Mesendoderm (in vitro differentiated cells): ENCODE measurements at places on chromosomes 3 and 15.

DNA sequence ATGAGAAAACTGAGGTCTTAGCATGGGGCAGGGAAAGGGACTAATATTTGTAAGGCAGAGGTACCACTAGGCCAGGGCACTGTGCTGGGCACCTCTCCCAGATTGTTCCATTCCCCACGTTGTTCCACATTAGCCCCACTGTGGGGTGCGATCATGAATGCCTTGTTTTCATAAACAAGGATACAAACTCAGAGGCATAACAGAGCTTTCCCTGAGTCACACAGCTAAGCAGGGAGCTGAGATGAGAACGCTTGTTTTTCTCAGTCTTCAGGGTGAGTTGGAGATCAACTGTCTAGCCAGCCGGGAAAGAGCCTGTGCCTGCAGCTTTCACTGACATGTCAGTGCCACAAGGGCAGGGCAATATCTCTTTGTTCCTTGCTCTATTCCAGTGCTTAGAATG, 47.9 kb upstream of the ITGA11 start:
- no peak for DNase-seq

- DNase-seq = peak; percentile 26
These were observed 45.9 kb upstream of the SEC61A1 start for GRCh38 chr3:128006061-128007032.

DNA sequence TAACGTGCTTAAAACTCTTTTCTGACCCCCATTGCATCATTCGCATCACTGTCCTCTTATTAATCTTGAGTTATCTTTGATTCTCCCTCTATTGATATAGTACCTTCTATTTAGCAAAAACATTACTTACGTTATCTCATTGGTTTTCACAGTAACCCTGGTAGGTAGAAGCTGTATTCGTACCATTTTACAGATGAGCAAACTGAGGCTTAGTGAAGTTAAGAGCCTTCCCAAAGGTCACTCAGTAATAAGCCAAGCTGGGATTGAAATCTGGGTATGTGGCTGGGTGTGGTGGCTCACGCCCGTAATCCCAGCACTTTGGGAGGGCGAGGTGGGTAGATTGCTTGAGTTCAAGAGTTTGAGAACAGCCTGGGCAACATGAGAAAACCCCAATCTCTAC, 244.0 kb downstream of the THSD4 start:
- DNase-seq = no peak

DNA sequence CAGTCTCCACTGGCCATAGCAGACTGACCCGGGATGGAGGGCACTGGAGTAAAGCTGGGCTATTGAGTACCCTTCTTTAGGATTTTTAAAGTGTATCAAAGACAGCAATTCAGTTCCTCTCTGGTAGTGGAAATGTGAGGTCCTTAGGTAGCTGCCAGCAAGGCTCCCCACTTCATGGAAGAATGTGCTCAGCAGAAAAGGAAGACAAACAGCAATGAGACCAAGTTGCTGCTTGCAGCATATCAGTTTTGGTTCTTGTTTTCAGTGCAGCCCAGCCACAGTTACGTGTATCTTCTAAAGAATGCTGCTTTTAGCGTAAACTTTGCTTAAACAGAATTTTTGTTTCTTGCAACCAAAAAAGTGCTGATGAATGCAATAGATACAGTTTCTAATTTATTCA, 374.0 kb upstream of the CBLB start:
- no peak for DNase-seq

- DNase-seq = no peak
These were observed 402.4 kb downstream of the MAGI1 start for GRCh38 chr3:65636326-65636725.
